Activated T-helper 1 cell treated with anti-CD3 and anti-CD28 coated beads, Interleukin-12 subunit alpha, Interleukin-12 subunit beta, Interleukin-2, Interleukin-4 antibody, amounts not matched to agents 30 ng/mL and 10 ng/mL and 1 ng/mL, durations not matched to agents 14 hours and 24 hours and 36 hours (primary cell): ENCODE measurements at places on chromosomes 5 and 9. TPM values are rescaled to one million over a fixed set of nuclear protein-coding genes. Genes with fewer than 3 reads are reported as not detected.

MCIDAS gene
- total RNA-seq: 0.10 TPM in 1 of 2 replicates, not detected in the other

SLC6A7 gene
- not detected in 2 replicates for total RNA-seq

LHX6 gene
- total RNA-seq: 0.08 TPM in 1 of 2 replicates, not detected in the other

MTAP gene
- 55.5 and 62.2 TPM in 2 replicates for total RNA-seq

SPATA31A3 gene
- not detected in 2 replicates for total RNA-seq

TMEM171 gene
- not detected in 2 replicates for total RNA-seq

CSF1R gene
- total RNA-seq: 0.10 TPM in 1 of 2 replicates, not detected in the other

FAXDC2 gene
- not detected in 2 replicates for total RNA-seq

ECM2 gene
- not detected in 2 replicates for total RNA-seq
